ENCODE measurements at places on chromosomes 4 and X.

DNA sequence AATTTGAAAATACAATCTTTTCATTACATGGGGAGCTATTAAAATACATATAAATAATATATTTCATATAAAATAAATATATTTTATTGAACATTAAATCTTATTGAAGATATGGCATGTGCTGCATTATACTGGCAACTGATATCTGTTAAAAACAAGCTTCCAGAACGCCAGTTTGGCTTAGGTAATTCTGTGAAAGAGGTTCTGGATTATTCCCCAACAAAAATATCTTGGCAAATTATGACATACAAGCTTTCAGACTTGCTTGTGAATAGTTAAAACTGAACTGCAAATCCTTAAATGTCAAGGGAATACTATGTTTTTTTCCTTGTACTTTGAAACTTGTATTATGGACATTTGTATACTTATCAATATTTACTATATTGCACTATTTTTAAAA is 210.2 kb upstream of the LCORL start:
- no peak for DNase-seq

- DNase-seq, result no peak
Observed at GRCh38 chrX:118736394-118737010, 9.1 kb downstream of the IL13RA1 start.

DNA sequence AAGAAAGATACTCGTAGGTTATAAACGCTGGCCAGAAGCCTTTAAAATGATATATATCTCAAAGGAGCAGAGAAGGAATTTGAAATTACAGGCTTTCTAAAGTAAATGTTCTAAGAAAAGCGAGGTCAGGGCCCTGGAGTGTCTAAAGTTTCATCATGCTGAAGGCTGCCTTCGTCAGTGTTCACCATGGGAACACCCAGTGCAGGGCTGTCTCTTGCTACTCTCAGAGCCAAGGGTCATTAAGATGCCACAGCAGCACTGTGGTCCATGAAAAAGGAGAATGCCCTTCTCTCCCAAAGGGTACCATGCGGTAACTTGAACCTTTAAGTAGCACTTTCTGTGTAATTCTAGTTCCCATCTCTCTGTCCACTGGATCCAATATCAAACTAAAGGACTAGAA is 174.5 kb upstream of the NWD2 start:
- DNase-seq, result no peak

DNA sequence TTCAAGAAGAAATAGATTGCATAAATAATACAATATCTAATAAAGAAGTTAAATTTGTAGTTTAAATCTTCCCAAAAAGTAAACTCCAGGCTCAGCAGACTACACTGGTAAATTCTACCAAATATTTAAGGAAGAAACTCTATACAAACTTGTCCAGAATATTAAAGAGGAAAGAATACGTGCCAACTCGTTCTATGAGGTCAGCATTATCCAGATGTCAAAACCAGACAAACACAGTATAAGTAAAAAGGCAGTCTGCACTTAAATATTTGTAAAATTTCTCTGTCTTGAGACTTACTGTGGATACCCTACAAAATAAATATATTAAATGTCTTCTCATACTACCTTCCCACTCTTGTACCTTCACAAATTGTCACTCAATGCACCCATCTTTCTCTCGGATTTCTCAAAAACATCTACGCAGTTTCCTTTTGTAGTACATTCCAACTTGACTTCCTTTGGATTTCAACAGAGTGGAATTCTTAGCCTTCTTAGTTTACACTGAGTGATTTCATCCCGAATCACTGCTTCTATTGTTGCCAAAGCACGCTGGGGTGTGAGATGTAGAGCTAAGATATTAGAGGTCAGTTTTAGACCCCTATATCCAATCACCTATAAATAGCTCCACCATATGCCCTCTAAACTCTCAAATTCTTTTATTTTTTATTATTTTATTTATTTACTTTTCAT is 71.6 kb upstream of the MAB21L2 start:
- no peak for DNase-seq

DNA sequence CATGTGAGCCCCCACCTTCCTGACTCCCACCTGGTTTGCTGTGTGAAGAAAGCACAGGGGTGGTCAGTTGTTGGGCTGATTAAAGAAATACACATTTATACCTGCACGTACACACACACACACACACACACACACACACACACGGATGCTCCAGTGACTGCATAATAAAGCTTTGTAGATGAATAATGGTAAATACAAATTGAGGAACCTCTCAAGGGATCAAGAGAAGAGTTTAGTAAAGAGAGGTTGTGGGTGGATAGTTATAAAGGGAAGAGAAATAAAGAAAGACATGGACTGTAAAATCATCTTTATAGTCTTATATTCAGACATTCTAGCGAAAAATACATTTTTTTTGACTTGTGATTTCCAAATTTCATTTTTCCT is 144.1 kb downstream of the MGST2 start:
- DNase-seq, result no peak

- DNase-seq, result no peak
Observed at GRCh38 chrX:150224676-150225075, 138.4 kb upstream of the MAMLD1 start.

DNA sequence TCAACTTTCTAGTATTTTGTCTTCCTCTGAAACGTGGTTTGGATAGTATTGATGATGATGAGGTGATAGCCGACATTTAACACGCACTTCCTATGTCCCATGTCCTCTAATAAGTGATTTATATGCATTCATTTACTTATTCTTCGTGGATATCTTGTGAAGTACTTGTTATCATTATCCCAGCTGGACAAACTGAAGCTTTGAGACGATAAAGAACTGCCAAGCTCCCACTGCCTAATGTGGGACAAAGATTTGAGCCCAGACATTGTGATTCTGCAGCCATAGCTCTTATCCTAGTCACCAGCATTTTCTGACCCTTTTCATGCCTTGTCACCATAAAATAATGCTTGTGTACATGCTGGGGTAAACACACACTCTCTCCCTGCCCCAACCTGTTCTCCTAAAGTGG is 92.5 kb downstream of the RAPGEF2 start:
- DNase-seq, result no peak

DNA sequence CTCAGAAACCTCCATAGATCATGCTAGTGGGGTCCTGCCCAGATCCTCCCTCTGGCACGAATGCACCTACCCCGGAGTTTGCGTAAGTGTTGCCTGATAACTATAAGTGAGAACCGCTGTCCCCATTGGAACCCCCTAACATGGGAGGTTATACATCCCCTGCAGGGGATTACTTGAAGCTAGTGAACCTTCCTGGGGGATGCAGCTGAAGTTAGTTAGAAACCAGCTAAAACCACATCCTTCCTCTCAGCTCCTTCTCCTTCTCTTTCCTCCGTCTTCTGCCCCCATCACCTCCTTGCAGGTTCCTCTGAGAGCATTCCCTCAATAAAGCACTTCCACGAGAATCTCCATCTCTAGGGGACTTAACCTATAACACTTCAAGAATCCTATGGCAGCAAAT is 95.0 kb downstream of the ZNF827 start:
- no peak for DNase-seq
